Hematopoietic multipotent progenitor cell treated with erythropoietin and hydrocortisone succinate and interleukin-3 and kit ligand, for 4 days (in vitro differentiated cells): ENCODE measurements at places on chromosomes 5 and 9.
A peak's percentile ranks its signal among the peaks of the same experiment; 100 is the strongest.

GRCh38 chr9:86062845-86063693 lies 36.3 kb downstream of the GOLM1 start:
- no peak for DNase-seq

GRCh38 chr9:123617952-123618678 lies 262.1 kb downstream of the CRB2 start:
- no peak for DNase-seq

DNA sequence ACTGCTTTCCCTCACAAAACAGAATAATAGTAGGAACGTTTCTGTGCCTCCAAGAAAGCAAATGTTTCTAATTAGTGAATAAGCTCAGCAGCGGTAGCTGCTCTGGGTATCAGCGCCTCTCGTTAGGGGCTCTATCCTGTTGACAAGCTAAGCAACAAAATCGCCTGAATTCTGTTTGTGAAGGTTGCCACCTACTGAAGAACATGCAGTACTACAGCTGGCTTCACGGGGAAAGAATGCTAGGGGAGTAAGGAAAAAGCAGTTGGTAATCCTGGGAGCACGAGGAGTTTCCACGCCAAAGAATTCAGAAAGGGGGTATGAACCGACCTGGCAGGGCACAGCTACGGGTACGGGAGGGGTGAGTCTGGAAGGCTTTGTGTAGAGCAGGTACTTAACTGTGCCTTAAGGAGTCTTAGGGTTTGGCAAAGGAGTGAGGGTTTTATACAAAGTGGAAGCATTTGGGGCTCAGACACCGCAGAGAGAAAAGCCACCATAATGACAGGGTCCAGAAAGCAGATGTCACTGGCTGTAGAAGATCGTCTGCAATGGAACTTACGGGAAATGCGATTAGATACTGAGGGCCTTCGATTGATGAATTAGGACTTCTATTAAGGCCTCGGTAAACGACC lies 171.7 kb downstream of the TTC39B start:
- DNase-seq, result peak; percentile 91

DNA sequence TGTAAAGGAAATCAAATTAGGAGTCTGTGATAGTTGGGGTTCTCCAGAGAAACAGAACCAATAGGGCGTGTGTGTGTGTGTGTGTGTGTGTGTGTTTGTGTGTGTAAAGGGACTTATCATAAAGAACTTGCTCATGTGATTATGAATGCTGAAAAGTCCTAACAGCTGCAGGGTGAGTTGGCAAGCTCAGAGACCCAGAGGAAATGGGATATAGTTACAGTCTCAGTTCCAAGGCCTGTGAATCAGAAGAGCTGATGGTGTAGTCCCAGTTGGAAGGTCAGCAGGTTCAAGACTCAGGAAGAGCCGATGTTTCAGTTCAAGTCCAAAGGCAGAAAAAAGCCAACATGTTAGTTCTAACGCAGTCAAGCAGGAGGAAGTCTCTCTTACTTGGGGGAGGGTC lies 214.2 kb downstream of the ELAVL2 start:
- DNase-seq, result no peak

- DNase-seq, result no peak
Measured at GRCh38 chr5:29905626-29906353, 1287.7 kb upstream of the CDH6 start.

- DNase-seq, result peak; percentile 54
Measured at GRCh38 chr9:38371495-38371894, 21.0 kb upstream of the ALDH1B1 start.

- DNase-seq, result peak; percentile 23
Measured at GRCh38 chr9:129757045-129757444, 4.2 kb upstream of the PTGES start.

GRCh38 chr9:89634995-89635742 lies 30.4 kb downstream of the GADD45G start:
- no peak for DNase-seq

DNA sequence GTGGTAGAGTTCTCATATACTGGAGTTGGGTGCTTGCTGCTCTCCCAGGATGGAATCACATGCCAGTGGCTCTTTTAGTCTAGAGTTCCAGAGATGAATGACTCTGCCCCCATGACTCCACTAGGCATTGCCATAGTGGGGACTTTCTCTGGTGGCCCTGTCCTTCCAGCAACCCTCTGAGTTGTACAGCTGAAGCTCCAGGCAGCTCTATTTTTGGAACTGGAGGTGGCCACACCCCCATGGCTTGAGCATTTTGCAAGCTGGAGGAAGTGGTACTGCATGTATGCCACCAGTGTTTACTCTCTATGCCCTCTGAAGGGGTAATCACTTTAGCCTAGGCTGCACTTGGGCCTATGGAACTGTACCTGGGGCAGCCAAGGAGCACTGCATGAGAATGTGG lies 112.6 kb downstream of the RANBP17 start:
- peak; percentile 8 for DNase-seq

GRCh38 chr5:41747301-41747700 lies 122.9 kb downstream of the OXCT1 start:
- DNase-seq, result peak; percentile 47

DNA sequence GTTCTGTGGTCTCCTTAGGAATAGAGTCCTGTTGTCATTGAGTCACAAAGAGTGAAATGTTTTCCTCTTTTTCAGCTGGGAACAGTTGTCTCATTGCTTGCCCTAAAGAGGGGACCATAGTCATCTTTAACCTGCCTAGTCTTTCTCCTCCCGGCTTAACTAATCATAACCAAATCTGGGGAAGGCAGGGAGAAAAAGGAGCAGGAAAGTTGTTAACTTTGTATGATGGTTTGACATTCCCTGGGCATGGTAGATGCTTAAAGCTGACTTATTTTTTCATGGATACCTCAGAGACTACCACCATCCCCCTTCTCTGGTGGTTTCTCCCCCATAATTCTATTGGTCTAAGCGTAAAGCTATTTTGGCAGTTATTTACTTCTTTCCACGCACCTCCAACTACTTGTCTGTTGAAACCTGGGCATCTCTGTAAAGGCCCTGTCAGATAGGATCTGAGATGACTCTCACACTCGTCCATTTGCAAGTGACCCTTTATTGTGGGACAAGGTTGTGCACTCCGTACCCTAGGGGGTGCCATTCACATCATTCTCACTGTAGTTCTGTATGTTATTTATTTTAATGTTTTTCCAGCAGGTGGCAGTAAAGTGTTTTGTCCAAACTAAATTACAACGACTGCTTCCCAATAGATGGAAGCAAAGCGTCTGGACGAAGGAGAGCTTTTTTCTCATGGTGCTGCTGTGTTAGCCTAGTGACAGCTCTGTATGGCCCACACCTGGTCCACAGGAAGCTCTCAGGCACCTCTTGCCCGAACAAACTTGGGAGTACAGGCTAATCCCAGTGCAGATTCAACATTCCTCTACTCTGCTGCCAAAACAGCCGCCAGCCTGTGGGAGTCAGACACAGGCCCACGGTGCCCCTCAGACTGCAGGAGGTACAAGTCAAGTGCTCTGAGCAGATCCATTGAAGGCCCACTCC lies 3.0 kb upstream of the FAM13B start:
- peak; percentile 96 for DNase-seq

DNA sequence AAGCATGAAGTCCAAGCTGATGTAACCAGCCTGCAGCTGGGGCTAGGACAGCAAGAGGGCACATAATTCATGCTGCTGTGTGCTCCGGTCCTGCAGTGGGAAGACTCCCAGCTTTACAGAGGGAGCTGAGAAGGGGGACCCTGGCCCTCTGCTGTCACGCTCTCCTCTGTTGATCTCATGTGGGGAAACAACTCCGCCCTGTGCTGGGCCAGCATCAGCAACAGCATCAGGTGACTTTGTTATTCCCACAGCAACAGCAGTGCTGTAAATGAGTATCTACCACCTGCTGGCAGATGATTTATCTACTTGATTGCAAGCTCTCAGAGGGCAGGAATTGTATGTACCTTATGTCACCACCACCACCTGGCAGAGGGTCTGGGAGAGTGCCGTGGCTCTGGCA lies 176.2 kb downstream of the COL23A1 start:
- DNase-seq, result no peak

GRCh38 chr9:73038613-73039012 lies 85.8 kb upstream of the ALDH1A1 start:
- no peak for DNase-seq
